ENCODE measurements at places on chromosomes 5 and 9.
A peak's percentile ranks its signal among the peaks of the same experiment; 100 is the strongest.

DNA sequence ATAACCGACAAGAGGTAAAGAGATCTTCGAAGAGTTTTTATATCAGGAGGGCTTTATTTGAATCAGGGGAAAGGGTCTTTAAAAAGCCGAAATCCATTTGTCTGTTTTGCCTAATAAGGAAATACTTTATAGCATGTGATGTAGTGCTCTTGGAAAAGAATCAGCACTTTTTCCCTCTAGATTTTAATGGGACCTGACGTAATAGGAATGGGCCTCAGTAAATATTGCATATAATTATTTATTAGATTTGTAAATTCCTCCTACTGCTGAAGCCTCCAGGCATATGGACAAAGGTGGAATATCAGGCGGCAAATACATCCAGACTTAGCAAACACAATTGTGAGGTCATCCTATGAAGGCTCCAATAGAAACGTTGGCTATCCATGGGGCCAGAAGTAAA is 50.9 kb downstream of the ACTBL2 start:
- DNase-seq, result no peak

- DNase-seq, result peak; percentile 47
These were observed 54.0 kb downstream of the CCDC171 start for GRCh38 chr9:15606643-15607472.

DNA sequence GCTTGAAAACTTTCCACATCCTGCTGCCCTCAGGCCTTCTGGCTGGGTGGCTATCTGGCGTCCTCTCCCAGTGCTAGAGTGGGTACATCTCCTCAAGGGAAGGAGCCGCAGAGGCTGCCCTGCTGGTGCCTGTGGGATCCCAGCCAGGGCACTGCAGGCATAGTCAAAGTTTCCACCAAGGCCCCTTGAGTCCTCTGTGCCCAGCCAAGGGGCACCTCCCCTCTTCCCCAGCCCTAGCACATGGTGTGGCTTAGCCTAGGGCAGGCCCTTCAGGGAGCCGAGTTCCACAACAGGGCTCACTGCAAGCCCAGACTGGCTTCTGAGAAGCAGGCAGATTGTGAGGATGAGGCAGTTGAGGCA is 103.2 kb downstream of the RGS3 start:
- DNase-seq, result no peak

- DNase-seq, result peak; percentile 71
These were observed 28.4 kb downstream of the RUSC2 start for GRCh38 chr9:35518225-35518821.

DNA sequence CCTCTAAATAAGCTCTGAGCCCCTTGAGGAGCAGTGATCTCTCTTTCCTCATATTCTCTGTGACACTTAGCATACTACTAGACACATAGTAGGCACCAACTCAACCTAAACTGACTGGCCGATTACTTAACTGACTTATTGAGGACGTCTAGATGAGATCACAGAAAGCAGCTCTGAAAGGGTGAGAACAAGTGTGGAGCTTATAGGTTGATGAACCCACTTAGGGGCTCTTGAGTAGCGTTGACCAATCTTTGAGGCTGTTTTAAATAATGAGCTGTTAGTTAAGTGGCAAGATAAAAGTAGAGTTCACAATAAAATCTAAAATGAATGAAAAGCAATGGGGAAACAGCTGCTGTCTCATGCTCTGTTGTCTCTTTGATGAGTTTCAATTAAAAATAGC is 124.7 kb upstream of the TNPO1 start:
- DNase-seq, result no peak

- DNase-seq, result peak; percentile 19
These were observed 2.4 kb upstream of the SMC2 start for GRCh38 chr9:104091708-104092107.

GRCh38 chr5:171578829-171579491 is 159.5 kb downstream of the FGF18 start:
- DNase-seq, result peak; percentile 36
